Globus pallidus (tissue), 1 donor: ENCODE measurements at places on chromosomes 12 and 14.

GRCh38 chr12:130686511-130686991 lies 29.5 kb downstream of the RIMBP2 start:
- DNase-seq: no peak

DNA sequence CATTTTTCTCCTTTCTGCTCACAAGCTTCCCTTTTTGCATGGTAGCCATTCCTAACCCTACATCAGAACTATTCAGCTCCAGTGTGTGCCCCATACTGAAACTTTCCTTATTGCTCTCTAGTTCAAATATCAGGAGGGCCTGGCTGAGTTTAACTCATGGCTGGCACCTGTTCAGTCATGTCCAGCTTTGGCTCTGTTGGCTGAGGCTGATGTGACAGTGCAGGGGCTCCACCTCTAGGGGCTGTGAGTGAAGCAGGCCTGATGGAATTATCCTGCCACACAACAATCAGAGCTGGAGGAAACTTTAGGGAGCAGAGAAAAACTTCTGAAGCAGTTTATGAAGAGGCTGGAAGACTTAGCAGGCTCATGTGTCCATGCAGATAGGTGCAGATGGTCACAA lies 8.5 kb downstream of the COQ6 start:
- no peak for DNase-seq

GRCh38 chr14:31391977-31392503 lies 28.3 kb downstream of the HEATR5A start:
- no peak for DNase-seq

DNA sequence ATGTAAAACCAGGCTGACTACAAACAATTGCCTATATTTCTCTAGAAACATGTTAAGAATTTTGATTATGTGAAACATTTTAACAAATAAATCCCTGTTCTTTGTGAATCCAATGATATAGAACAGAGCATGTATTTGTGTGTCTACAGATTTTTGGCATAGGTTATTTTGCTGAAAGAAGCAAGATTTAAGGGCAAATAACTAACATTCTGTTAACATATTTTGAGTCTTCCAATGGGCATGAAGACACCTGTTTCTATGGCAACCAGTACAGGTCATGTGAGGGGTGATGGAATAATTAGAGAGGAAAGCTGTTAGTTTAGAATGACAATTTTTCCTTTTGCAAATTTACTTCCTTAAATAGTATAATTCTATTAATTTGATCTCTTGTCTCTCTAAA lies 8.8 kb downstream of the ART4 start:
- no peak for DNase-seq

- DNase-seq: no peak
Measured at GRCh38 chr12:1744932-1745331, 54.1 kb downstream of the ADIPOR2 start.

- DNase-seq: no peak
Measured at GRCh38 chr12:43912859-43913258, 77.0 kb downstream of the TMEM117 start.

DNA sequence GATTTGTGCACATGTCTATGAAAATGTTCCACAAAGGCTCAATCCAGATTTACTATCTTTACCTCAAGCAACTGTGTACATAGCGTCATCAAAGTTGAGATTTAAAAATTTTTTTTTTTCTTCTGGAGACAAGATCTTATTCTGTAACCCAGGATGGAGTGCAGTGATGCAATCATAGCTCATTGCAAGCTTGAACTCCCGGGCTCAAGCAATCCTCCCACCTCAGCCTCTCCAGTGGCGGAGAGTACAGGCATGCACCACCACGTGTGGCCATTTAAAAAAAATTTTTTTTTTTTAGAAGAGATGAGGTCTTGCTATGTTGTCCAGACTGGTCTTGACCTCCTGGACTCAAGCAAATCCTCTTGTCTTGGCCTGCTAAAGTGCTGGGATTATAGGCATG lies 2.3 kb downstream of the COCH start:
- no peak for DNase-seq

DNA sequence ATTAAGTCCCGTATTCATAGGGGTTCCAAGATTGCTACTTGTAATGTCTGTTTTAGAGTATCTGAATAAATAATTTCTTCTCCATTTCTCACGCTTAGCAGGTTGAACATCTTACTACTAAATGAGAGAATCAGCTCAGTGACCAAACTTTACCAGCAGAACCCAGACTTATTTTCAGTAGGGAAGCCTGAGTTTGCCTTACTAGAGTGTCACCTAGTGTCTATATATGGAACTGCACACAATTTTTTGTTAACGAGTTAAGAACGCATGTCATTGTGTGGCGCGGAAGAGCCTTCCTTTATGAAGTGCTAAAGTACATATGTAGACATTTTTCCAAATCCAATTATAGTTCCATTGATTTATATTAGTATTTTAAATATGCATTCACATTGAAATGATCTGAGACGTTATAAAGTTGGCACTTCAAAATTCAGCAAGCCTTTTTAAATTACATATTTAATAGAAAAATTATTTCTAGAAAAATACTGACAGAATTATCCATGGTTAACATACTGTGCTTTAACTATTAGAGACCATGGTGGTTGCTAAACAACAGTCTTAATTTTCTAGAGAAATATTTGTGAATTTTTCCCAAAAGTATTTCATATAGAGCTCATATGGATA lies 88.3 kb downstream of the RPS29 start:
- peak; percentile 65 for DNase-seq

- no peak for DNase-seq
Measured at GRCh38 chr12:88327276-88327675, 185.2 kb downstream of the TMTC3 start.

GRCh38 chr12:90280564-90281058 lies 572.0 kb upstream of the ATP2B1 start:
- no peak for DNase-seq

DNA sequence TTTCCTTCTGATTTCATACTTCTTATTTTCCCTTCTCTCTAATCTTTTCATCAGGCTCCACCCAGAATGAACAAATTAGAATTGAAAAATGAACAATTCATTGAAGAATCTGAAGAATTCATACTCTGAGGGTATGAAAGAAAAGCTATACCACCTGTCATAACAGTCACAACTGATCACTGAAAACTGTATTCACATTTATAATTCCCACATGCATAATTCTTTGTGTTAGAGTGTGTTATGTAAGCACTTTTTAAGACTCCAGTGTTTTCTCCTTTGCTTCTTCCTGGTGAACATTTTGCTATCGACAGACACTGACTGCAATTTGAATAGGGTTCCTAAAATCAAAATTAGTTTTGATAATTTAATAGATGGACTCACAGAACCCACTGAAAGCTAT lies 271.2 kb downstream of the SLC16A7 start:
- DNase-seq: no peak
